Stimulated activated naive CD4-positive, alpha-beta T cell (primary cell): ENCODE measurements at places on chromosomes 7 and 10.

DNA sequence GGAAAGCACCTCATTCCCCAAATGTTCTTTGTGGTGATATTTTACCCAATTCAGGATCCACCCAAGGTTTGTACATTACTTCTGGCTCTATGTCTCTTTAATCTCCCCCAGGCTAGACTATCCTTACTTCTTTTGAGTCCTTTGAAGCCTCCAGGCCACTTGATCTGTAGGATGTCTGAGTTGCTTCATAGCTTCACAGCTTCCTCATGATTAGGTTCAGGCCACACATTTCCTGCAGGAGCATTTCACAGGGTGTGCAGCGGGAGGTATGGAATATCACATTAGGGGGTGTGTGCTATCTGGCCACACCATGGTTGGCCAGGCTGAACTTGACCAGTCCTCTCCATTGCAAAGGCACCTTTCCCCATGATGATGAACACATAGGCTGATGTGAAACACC, 18.7 kb downstream of the TSPAN15 start:
- DNase-seq, result no peak

DNA sequence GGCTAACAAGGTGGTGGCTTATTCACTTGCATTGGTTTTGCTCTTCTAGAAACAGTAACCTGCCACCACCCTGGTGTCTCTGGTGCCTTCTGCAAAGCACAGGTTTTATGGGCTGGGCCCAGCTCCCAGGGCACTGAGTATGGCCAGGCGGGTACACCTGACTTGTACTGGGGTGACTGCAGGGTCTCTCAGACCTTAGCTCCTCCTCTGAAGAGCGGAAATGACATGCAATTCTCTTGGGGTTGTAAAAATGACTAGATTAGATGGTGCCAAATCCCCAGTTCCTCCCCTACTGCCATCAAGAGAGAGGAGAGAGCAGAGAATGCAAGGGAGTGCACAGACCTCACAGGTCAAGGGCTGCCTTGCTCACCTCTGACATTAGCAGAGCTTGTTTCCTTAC, 14.7 kb downstream of the ESYT2 start:
- peak; percentile 60 for DNase-seq

DNA sequence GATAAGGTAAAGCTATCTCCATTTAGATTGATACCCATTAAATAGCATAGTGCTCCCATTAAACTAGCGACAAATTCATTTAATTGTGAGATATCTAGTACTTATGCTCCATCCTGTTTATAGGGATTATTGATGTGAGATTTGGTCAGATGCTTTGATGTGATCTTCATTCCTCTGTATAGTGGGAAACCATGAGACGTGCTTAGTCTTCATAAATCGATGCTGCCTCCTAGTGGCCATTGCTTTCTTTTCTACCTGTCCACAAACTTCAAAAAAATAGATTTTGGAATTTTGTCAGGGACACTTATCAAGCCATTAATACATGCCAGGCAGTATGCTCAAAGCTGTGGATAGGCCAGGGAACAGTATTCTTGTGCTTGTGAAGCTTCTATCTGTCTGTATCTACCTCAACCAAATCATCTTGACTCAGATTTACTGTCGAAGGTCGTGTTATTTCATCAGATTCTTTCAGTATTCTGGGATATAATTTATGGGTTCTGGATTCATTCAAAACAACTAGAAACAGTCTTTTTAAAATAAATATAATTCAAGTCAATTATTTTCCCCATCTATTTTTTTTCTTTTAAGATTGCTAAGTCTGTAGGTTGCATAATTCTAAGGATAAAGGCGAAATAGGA, 12.0 kb downstream of the LSM8 start:
- DNase-seq, result peak; percentile 35

GRCh38 chr10:4119107-4119506, 334.1 kb upstream of the KLF6 start:
- DNase-seq, result no peak

GRCh38 chr7:8200316-8200715, 61.7 kb downstream of the ICA1 start:
- DNase-seq, result no peak
